GM23248 (cell line): ENCODE measurements at places on chromosomes 16 and 17. TPM values are rescaled to one million over a fixed set of nuclear protein-coding genes. Genes with fewer than 3 reads are reported as not detected.

- DNase-seq = no peak
Measured at GRCh38 chr16:88531346-88531745, 38.9 kb upstream of the ZC3H18 start.

GRCh38 chr17:6701719-6702118 lies 11.4 kb downstream of the SLC13A5 start:
- DNase-seq = peak; percentile 64

DNA sequence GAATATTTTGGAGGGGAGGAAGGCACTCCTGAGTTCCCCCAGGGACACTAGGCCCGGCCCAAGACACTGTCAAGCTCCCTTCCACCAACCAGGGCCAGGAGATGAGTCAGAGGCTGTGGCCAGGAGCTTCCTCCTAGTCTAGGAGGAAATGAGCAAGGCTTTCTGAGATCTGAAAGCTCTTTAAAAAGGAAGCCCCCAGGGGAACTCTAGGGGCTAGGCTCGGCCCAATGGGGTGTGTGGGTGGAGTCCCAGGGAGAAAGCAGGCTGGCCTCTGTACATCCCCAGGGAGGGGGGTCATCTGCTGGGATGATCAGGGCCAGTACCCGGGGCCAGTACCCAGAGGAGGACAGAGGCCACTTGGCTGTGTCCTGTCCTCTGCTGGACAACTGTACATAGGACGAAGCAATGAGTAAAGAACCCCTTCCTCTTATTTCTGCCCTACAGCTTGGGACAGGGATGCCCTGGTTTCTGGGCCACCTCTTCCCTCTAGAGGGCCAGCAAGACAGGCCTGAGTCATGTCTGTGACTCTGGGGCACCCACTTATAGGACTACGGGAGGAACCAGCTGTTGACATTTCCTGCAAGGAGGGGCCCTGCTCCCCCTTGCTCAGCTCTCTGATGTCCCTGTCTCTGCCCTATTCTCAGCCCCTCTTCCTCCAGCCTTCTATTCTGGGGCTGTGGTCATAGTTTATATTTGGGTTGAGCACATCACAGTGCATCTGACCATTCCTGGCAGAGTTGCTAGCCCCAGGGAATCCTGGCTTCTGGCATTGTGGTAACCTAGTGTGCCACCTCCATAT lies 2.7 kb downstream of the FHOD1 start:
- peak; percentile 98 for DNase-seq

DNA sequence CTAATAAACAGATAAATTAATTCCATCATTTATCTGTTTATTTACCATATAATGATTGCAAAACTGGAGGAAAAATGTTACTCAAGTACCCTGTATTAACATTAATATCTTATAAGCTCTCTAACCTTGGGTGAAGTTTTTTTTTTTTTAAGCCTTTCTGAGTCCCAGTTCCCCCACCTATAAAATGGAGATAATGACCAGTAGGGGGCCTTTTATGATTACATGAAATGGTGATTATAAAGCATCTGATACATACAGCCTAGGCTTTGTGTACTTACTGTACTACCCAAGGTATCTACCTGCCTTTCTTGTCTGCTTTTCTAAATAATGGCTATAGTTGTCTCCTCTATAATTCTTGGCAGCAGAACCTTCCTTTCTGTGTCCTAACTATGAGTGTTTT lies 22.6 kb downstream of the LRRC36 start:
- peak; percentile 60 for DNase-seq

GRCh38 chr17:79168486-79169055 lies 93.9 kb downstream of the ENGASE start:
- DNase-seq = no peak

Gene UTS2R
- total RNA-seq = not detected in 2 replicates

Gene PPY
- total RNA-seq = not detected in 2 replicates
